ENCODE measurements at places on chromosomes 1 and 21.
A peak's percentile ranks its signal among the peaks of the same experiment; 100 is the strongest.

DNA sequence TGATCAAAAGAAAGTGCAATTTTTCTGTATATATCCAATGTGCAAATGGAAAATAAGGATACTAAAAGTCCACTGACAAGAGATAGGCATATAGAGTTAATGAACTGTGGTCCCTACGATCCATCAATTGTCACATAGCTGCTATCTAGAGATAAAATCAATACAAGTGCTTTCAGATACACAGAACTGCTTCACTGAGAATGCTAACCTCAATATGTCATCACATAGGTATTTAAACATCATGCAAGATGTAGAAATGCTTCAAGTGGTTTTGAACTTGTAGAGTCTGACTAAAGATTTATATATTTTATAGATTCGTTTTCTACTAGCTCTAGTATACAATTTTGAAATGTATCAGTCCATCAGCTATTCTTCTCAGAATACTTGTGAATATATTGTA lies 1604.7 kb downstream of the PLA2G4A start:
- DNase-seq = no peak

- no peak for DNase-seq
Measured at GRCh38 chr1:93001893-93002292, 40.6 kb upstream of the DIPK1A start.

- no peak for DNase-seq
Measured at GRCh38 chr1:156083800-156084790, 1.8 kb upstream of the MEX3A start.

GRCh38 chr1:22551591-22551990 lies 11.7 kb upstream of the EPHA8 start:
- DNase-seq = no peak

GRCh38 chr1:167465743-167466142 lies 52.6 kb downstream of the CD247 start:
- DNase-seq = no peak

- no peak for DNase-seq
Measured at GRCh38 chr1:9418851-9419250, 120.4 kb upstream of the SLC25A33 start.

GRCh38 chr1:40711465-40712404 lies 20.2 kb downstream of the NFYC start:
- DNase-seq = no peak

DNA sequence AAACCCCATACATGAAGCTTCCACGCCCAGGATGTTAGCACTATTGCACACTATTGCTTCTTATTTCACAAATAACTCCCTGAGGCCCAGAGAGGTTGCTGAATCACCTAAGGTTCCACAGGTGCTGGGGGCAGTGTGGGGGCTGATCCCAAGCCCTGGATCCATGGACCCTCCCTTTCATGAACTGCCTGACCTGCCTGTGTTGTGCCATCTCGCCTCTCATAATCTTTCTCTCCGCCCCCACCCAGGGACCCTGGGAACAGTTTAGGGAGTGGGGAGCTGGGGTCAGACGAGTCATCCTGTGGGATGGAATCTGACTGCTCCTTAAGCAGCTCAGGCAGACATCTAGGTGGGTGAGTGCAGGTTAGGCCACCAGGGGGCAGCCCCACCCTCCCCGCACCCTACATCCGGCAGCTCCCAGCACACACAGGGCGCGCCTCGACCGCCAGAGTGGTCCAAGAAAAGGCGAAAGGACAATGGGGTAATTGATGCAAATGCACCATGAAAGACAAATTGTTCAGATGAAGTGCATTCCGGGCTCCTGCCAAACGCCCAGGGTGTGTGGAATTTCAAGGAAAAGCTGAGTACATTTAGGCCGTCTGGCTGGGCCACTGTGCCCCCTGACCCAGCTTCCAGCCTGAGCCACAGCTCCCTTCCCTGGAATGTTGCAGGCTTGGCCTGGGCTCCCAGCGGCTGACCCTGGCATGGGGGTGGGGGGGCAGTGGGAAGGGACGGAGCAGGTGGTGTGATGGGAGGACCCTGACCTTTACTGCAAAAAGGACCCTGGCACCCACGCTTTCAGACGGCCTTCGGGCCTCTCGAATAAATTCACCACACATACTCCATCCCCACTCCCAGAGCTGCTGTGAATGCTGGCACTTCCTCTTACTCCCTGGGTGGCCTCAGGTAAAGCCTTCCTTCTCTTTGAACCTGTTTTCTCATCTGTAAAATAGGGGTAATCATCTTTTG lies 20.8 kb downstream of the PHLDA3 start:
- DNase-seq = peak; percentile 65

DNA sequence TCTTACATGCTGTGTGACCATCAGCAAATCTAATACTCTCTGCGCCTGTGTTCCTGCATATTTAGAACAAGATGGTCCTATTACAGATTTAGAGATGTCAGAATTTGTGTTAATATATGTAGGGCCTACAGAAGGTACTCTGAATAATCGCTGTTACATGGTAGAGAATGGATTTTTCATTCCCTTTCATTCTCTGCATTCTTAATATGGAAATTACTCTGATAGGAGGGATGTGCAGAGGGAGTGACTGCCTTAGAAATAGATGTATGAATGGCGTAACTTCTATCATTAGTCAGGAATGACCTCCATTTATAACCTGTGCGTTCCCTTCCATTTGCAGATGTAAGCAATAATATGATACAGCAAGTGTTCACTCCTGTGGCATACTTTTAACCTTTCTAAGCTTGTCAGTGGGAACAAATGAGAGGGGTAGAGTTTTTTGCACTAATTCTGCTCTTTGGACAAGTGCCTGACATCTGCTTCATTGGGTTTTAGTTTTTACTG lies 45.6 kb downstream of the MIA3 start:
- DNase-seq = no peak

DNA sequence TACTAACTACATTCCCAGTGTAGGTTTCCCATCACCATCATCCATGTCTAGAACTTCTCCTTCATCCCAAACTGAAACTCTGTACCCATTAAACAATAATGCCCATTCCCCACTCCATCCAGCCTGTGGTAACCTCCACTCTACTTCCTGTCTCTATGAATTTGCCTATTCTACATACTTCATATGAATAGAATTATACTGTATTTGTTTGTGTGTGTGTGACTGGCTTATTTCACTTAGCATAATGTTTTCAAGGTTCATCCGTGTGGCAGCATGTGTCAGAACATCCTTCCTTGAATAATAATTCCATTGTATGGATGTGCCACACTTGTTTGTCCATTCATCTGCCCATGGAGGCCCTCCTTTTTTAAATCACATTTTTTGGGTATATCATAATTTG lies 35.7 kb downstream of the ATP2B4 start:
- no peak for DNase-seq

GRCh38 chr21:27776925-27777553 lies 810.2 kb upstream of the ADAMTS5 start:
- DNase-seq = no peak

- no peak for DNase-seq
Measured at GRCh38 chr1:226605318-226605950, 56.9 kb downstream of the STUM start.

DNA sequence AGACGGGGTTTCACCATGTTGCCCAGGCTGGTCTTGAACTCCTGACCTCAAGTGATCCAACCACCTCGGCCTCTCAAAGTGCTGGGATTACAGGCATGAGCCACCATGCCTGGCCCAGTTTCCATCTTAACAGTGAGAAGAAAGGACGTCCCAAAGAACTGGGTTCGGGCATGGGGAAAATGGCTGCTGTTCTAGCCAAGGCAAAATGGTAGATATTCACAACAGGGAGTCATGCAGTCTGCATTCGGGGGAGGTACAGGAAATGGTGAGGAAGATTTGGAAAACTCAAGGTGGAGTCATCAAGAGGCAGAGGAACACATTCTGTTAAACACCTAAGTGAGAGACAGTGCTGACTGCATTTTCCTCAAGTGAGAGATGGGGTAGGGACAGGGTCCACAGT lies 4.1 kb upstream of the ATP2B4 start:
- no peak for DNase-seq

- no peak for DNase-seq
Measured at GRCh38 chr1:117635805-117636204, 30.0 kb downstream of the TENT5C start.

GRCh38 chr1:62541048-62541447 lies 56.3 kb upstream of the ANGPTL3 start:
- no peak for DNase-seq

DNA sequence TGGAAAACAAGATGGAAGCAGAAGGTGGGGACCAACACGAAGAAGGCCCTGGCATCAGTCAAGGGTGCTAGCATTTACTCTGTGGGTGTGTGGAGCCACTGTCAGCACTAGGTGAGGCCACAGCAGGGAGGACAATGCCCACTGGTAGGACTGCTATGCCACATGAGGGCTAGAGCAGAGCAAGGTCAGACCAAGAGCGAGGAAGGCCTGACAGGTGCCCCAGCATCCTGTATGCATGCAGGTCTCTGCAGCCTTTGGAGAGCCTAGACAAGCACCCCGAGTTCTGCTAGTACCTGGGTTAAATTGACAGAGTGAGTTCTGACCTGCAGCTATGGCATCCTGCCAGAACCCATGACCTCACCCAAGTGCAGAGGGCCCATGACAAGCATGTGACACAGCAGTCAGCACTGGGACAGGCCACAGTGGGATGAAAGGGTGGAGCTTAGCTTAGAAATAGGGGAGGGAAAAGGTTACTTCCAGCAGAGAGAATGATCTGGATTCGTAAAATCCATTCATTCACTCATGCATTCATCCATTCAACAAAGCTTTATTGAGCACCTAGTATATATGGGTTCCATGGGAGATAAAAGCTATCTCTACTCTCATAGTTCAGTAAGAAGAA lies 9.0 kb upstream of the CSF1 start:
- no peak for DNase-seq

GRCh38 chr1:183942933-183943693 lies 94.4 kb downstream of the COLGALT2 start:
- DNase-seq = no peak

DNA sequence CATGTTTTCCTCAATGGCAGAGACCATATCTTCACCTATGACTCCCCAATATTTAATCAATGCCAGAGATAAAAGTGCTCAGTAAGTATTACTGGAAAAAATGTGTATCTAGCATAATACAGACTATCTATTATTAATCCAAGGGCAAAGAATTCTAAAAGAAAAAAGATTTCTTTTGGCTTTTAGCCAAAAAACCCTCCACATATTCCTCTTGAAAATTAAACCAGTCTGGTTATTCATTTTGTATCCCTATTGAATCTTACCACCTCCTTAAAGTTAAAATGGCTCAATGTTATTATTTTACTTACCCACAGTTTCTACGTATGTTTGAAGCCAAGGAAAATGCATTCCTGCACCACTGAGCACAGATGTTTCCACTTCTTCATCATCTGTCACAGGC lies 1.6 kb downstream of the TAF1A start:
- no peak for DNase-seq

DNA sequence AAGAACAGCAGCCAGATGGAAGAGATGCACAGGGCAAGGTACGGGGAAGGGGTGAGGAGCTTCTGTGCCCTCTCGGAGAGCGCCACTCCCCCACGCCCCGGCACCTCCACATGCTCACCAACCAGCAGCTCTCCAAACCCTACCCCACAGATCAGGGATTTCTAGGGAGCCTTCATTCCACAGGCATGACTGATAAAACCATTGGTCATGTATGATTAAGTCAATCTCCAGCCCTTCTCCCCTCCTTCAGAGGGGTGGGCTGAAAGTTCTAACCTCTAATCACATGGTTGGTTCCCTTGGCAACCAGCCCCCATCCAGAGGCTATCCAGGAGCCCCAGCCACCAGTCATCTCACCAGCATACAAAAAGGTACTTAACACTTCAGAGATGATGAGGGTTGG lies 144.7 kb downstream of the TGFBR3 start:
- DNase-seq = no peak

DNA sequence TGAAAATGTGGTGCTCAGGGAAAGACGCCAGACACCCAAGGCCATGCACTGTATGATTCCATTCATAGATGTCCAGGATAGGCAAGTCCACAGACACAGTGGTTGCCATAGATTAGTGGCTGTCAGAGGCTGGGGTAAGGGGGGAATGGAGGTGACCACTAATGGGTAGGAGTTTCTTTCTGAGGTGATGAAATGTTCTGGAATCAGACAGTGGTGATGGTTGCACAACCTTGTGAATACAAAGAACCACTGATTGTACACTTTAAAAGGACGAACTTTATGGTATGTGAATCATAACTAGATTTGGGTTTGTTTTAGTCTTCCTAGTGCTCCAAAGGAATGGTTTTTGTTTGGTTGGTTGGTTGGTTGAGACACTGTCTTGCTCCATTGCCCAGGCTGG lies 51.7 kb downstream of the PRAMEF20 start:
- DNase-seq = no peak

- no peak for DNase-seq
Measured at GRCh38 chr1:238177960-238178645, 287.4 kb upstream of the ZP4 start.

DNA sequence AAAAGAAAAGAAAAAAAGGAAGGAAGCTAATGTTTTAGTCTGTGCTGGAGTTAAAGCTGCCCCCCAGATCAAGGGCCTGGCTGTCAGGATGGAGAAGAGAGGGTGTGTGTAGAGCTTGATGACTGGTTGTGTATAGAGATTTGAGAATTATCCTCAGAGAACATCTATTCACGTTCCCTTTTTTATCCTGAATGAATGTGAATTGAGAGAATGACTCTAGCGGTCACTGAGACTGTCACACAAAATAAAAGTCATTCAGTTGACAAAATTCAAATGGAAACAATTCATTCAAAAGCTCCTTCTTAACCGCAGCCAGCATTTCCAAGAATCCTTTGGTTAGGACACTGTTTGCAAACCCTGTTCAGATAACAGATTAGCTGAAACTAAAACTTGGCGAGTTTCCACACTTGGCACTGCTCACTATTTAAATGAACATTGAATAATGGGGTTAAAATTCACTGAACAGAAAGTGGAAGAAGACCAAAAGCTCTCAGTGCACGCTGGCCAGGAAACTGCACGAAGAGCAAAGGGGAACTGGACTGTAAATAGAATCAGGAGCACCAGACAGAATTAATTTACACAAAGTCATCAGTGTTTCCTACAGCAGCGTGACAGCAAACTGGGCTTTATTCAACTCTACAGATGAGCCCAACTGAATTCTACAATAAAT lies 13.6 kb upstream of the FAM89A start:
- DNase-seq = no peak

GRCh38 chr1:70415882-70416281 lies 4.8 kb downstream of the CTH start:
- no peak for DNase-seq

GRCh38 chr1:245748240-245748639 lies 593.5 kb downstream of the KIF26B start:
- DNase-seq = no peak

GRCh38 chr1:228830954-228831481 lies 95.7 kb downstream of the RHOU start:
- no peak for DNase-seq

DNA sequence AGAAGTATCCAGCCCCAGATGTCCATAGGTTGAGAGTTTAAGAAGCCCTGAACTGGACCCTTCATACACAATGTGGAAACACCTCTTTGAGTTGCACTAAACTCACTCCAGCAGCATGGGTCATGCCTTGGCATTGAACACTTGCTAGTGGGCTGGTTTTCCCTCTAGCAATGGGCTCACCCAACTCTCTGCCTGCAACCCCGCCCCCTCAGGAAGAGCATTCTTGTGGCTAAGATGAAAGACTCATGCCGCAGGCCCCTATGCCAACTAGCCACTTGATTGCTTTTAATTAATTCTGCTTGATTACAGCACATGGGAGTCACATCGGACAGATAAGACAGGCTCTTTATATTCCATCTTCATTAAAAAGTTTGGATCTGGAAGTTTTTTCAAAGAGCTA lies 136.5 kb upstream of the GJB5 start:
- DNase-seq = no peak
